ENCODE measurements at places on chromosomes 13 and 19.

DNA sequence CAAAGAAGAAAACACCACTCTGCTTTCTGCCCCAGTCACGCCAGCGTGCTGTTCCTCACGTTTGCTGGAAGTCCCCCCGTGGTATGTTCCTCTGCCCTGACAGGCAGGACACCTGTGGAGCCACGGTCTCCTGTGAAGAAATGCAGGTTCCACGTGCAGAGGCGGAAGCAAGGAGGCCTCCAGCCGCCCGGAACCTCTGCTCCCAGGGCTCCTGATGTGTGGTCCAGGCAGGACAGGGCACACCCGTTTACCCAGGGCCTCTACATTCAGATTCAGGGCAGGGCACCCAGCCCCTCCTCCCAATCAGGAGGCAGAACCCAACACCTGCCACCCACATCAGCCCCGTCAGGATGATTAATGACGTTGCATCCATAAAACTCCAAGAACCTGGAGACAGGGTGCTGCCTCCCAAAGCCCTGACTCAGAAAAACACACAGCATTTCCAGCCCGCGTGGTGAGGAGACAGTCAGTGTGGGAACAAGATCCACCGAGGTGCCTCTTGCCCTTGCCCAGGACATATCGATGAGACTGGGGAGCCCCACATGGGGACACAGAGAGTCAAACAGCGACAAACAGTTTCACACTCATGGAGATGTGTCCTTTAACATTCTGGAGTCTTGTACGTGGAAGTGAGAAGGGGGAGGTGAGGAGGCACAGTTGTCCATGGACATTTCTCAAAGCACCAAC lies 76.2 kb downstream of the COL4A1 start:
- peak; percentile 24 for DNase-seq

DNA sequence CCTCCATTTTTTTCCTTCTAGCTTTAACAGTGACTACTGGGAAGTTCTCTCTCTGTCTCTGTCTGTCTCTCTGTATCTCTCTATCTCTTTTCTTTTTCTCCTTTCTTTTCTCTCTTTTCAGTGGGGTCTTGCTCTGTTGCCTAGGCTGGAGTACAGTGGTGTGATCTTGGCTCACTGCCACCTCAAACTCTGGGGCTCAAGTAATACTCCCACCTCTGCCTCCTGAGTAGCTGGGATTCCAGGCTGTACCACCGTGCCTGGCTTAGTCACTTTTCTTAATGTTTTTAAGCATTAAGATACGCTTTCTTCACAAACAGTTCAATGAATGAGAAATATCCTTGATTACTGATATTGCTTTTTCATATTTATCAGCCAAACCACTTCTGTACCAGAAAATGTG lies 13.1 kb downstream of the PCCA start:
- no peak for DNase-seq

- DNase-seq: peak; percentile 17
Measured at GRCh38 chr13:95154413-95154886, 146.8 kb downstream of the ABCC4 start.

DNA sequence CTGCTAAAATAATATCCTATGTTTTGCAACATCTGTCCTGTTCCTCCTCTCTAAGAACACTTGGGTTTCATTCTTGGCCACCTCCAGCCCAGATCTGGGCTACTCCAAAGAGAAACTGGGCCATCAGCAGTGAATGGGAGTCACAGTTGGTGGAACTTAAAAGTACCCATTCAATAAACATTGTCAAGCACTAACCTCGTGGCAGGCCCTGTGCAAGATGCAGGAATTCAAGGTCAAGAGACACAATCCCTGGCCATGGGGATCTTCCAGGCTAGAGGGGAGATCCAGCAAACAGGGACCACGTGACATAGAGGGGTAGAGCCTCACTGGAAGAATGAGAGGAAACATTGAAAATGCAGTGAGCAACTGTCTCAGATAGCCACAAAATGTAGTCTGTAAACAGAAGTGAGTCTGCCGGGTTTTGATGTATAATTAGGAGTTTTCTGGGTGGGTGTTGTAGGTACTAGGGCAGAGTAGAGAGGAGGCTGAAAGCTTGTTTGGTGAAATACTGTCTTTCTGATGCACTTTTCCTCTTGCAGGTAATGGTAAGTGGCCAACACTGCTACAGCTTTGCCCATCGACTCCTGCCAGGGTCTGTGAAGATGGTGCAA lies 14.8 kb upstream of the EID2 start:
- DNase-seq: no peak

DNA sequence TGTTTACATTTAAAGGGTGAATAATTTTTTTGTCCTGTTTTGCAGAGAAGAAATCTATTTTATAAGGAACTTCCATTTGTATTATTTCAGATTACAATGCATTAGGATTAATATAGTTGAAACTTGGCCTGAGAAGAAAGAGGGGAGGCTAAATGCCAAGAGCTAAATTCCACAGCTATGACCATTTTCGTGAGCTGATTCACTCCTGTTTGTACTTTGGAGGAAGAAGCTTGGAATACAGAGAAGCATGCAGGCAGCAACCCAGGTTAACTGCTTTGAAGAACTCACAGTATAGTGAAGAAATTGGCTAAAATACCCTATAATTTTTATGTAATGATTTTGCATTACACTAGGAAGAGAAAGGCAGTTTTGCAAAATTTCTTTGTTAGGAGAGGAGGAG lies 309.4 kb upstream of the KLF12 start:
- no peak for DNase-seq

DNA sequence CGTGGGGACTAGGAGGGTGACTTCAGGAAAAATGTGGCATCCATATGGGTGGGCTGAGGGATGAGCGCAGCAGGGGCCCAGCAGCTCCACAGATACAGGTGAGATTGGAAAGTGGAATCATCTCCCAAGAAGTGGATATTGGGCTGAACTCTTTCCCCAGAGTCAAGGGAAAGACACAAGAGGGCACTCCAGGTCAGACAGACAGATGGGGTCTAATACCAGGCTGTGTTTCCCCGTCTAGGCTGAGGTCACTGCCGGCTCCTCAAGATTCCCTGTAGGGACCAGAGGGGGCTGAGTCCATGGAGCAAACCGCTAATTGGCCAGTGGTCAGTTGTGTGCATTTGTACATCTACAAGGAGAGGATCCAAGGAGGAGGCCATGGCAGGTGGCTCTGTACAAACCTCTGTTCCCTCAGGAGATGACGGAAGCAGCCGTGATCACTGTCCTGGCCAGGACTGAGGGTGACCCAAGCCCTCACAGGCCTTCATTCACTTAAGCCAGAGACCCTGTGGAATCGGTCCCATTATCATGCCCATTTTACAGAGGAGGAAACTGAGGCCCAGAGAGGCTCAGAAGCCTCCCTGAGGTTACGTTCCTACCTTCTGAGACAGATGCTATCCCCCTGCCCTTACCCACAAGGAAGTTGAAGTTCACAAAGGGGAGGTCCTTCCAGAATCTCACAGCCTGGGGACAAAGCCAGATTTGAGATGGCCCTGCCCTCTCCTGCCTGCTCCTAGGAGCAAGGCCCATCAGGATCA lies 14.9 kb upstream of the IGLON5 start:
- DNase-seq: no peak

GRCh38 chr19:41430922-41431321 lies 3.7 kb upstream of the B3GNT8 start:
- peak; percentile 17 for DNase-seq

GRCh38 chr13:99355267-99356011 lies 48.2 kb upstream of the GPR183 start:
- DNase-seq: no peak

All from NCI-H1417 (cell line).